Cardiac fibroblast (primary cell): ENCODE measurements at places on chromosomes 2 and 18.

- no peak for DNase-seq
These were observed 35.6 kb upstream of the UBE2F start for GRCh38 chr2:237931205-237931721.

DNA sequence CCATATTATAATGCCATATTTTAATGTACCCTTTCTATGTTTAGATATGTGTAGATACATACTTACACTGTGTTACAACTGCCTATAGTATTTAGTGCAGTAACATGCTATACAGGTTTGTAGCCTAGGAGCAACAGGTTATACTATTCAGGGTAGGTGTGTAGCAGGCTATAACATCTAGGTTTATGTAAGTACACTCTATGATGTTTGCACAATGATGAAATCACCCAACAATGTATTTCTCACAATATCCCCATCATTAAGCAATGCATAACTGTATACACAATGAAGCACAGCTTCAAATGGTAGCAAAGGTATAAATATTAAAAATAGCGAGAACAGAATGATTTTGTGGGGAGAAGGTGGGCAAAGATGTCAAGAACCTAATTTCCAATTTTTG, 117.8 kb downstream of the DYM start:
- DNase-seq, result peak; percentile 43

DNA sequence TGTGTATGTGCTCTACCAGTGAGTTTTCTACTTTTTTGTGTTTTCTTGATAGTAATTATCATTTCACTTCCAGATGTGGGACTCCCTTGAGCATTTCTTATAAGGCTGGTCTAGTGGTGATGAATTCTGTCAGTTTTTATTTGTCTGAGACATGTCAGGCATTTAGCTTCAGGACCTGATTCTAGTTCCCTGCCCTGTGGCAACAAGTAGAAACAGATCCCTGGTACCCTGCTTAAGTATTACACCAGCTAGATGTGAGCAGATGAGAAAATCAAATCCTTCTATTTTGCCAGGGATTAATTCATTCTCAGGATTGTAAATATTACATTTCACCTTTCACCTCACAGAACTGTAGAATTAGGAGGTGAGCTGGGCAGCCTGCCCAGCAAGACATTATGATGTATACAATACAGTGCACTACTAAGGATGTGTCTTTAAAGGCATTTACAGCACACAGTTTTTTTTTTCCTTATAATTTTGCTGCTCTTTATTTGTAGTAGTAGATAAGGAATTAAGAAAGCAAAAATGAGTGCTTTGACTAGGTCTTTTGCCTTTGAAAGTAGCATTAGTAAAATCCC, 35.1 kb downstream of the GALM start:
- DNase-seq, result no peak

GRCh38 chr2:25651782-25652455, 21.5 kb downstream of the DTNB start:
- DNase-seq, result peak; percentile 23

DNA sequence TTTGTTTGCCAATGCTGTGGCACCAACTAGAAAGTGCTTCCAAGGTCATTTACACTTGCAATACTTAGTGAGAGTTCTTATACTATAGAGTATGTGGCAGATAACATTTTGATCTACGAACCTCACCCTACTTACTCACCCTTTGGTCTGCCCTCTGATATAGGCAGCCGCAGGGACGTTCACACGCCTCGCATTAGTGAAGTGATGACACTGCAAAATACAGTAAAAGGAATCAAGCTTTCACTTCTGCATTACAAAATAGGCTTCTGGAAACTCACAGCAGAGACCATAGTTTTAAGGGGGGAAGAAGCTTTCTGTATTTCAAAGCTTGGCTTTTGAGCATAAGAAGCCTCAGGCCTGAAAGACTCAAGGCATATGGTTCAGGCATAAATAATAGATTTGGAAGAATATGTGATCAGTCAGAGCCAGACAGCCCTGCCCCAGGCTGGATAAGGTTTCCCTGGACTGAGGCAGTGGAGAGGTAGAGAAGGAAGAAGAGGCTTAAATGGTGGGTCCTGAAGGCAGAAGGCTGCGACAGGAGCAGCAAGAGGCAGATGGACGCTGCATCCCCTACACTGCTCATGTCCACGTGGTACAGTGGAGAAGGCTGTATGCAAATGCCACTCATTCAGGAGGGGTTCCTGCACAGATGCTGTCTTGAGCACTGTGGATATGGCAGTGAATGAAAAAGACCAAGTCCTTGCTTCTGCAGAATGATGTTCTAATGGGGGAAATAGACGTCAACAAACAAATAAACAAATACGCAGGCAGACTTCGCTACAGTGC, 63.1 kb downstream of the FECH start:
- DNase-seq, result no peak

GRCh38 chr18:46939337-46939963, 22.0 kb downstream of the KATNAL2 start:
- peak; percentile 65 for DNase-seq
